Stimulated activated CD8-positive, alpha-beta memory T cell treated with anti-CD3 and anti-CD28 coated beads, Interleukin-12 subunit alpha, Interleukin-12 subunit beta, amount 100 ng/mL, for 1 hour (primary cell): ENCODE measurements at places on chromosomes 16 and 17.
A peak's percentile ranks its signal among the peaks of the same experiment; 100 is the strongest.

DNA sequence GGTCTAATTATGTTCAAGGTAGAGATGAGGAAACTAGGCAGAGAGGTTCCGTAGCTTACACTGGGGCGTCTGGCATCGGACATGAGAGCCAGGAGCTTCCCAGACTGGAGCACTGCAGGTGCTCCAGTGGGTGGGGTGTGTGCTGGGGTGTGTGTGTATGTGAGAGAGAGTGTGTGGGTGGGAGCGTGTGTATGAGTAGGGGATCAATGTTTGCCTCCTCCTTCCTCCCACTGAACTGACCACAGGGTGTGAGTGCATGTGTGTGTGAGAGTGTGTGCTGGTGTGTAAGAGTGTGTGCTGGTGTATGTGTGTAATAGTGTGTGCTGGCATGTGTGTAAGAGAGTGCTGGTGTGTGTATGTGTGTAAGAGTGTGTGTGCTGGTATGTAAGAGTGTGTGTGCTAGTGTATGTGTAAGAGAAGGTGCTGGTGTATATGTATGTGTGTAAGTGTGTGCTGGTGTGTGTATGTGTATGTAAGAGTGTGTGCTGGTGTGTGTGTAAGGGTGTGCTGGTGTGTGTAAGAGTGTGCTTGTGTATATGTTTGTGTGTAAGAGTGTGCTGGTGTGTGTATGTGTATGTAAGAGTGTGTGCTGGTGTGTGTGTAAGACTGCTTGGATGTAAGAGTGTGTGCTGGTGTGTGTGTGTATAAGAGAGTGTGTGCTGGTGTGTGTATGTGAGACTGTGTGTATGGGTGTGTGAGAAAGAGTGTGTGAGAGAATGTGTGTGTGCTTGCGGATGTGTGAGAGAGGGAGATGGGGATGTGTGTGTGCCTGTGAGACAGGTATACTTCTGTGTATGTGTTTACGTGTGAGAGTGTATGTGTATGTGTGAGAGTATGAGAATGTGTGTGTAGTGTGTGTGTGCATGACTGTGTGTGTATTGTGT is 139.9 kb downstream of the MRM1 start:
- no peak for DNase-seq

DNA sequence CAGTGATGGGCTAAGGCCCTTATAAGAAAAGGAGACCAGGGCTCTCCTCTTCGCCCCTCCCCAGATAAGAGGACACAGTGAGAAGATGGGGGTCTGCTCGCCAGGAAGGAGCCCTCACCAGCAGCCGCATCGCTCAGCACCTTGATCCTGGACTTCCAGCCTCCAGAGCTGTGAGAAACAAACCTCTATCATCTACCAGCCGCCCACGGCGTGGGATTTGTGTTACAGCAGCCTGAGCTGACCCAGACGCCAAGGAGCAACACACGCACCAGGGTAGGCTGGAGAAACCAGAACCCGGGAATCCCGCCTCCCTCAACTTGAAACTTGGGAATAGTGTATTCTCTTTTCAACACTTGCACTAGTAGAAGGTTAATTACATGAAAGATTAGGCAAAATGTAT is 4.2 kb upstream of the ZG16B start:
- no peak for DNase-seq

GRCh38 chr16:70594569-70594968 is 51.8 kb upstream of the IL34 start:
- no peak for DNase-seq

DNA sequence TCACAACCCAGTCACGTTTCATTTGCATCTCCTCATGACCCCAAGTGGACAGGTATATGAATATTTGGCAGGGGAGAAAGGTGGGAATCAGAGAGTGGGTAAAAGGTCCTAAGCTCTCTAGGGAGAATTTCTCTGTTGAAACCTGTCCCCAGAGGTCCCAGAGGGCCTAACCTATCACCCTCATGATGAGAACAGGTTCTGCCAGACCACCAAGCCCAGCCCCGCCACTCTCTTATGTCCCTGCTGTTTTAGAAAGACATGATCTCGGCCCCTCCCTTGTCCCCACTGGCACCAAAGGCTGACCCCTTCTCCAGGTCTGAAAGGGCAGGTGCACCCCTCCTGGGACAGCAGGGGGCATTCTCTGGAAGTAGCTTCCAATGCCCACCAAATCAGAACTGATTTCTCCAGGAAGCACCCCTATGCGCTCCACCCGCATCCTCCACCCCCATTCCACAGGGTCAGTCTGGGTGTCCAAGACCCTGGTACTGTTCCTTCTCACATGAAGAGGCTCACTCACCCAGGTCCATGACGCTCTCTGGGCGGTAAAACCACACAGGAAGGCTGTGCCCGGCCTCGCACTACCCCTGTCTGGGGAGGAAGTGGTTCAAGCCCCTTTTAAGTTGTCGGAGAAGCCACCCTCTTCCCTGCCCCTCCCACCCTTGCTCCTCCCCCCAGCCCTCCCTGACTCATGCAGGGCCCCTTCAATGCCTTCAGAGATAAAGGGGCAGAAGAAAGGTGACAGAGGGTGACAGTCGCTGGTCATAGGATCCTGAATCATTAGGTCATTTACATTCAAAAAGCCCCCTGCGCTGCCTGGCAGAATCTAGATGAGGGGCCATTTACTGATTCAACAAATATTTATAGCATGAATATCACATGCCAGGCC is at the start of gene CCR7:
Gene CCR7 (minus strand): TSS at position 590 of the 886 bp plus-strand sequence. CDS start 63 bp downstream, at position 527.
- peak; percentile 76 for DNase-seq

- no peak for DNase-seq
Observed at GRCh38 chr17:81740395-81740961, 28.4 kb downstream of the SLC25A10 start.
